Activated CD4-positive, alpha-beta T cell treated with anti-CD3 and anti-CD28 coated beads, Interleukin-2, Interleukin-6, amounts not matched to agents 100 ng/mL and 50 ng/mL, durations not matched to agents 16 hours and 8 hours (primary cell): ENCODE measurements at places on chromosomes 2 and 18.

GRCh38 chr2:24374301-24374700, 14.0 kb upstream of the ITSN2 start:
- DNase-seq: no peak

DNA sequence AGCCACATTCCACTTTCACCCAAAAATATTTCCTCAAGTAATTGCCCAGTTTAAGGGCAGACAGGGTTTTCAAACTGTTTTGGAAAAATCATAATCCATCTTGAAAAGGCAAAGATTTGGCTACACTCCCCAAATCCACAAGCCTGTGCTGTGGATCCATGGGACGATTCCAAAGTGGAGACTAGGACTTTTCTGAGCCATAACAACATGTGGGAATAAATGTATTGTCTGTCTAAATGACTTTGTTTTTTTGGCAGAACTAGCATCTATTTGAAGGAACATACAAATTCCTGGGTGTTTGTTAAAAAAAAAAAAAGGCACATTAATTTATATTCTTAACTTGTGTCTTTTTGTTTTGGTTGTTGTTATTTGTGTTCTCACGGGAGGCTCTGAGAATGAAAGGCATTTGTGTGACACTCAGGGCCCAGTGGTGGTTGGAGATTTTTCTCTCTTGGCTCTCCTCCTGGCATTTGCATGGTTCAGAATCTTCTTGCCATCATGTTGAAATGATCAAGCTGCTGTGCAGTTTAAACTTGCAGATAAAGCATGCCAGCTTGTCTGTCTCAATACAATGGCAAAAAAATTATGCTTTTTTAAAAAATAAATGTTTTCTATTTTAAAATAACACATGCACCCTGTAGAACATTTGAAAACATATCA, 277.4 kb downstream of the EN1 start:
- no peak for DNase-seq

GRCh38 chr2:30266705-30267104, 35.4 kb downstream of the LBH start:
- peak; percentile 14 for DNase-seq

GRCh38 chr2:237134321-237135230, 48.9 kb downstream of the COPS8 start:
- no peak for DNase-seq
